ENCODE measurements at places on chromosomes 2 and 18.

DNA sequence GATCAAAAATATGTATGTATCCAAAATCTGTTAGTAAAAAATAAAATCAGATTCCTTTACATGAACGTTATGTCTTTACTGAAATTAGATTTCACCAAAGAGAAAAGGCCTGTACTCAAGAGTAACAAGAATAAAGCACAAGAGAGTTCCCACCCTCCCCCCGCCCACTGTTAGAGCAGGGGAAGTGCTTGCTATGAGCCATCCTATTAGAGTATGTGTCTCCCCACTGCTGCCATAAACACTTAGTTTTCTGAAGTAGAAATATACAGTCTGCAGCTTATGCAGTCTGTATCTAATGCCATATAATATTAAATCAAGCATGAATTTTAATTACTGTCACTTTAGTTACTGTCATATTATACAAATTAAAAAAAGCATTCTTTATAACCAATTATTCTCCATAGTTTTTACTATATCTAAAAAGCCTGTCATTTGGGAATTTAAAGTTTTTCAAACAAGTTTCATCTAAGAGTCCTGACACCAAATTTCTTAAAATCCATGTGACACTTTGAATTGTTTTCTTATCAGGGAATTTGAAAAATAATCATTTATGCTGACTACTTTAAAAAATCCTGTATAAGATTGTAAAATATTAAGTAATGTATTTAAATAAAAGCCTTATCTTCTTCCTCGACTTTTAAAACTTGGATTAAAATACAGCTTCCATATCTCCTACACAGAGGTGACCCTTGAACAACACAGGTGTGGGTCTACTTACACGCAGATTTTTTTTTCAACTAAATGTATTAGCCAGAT lies 51.8 kb upstream of the GPR75 start:
- DNase-seq = no peak

GRCh38 chr18:14978962-14979535 lies 231.1 kb downstream of the ANKRD30B start:
- peak; percentile 75 for DNase-seq

DNA sequence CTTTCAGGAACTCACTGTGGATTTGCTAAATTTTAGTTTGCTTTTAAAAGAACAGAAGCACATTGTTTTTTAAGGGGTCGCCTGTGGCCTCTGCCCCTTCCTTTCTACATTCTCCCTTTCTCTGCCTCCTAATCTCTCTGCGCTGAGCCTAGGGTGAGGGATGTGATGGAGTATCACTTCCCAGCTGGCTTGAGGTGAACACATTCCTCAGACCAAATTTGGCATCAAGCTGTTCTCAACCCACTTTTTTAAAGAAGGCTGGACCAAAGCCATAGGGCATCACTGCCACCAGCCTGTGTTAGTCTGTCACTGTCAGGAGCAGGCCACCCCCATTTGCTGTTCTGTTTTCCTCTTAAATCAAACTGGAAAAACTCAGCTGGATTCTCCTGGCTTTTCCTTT lies 27.4 kb downstream of the EIF4E2 start:
- no peak for DNase-seq

- DNase-seq = peak; percentile 16
Measured at GRCh38 chr2:6184532-6185292, 492.5 kb downstream of the SOX11 start.

DNA sequence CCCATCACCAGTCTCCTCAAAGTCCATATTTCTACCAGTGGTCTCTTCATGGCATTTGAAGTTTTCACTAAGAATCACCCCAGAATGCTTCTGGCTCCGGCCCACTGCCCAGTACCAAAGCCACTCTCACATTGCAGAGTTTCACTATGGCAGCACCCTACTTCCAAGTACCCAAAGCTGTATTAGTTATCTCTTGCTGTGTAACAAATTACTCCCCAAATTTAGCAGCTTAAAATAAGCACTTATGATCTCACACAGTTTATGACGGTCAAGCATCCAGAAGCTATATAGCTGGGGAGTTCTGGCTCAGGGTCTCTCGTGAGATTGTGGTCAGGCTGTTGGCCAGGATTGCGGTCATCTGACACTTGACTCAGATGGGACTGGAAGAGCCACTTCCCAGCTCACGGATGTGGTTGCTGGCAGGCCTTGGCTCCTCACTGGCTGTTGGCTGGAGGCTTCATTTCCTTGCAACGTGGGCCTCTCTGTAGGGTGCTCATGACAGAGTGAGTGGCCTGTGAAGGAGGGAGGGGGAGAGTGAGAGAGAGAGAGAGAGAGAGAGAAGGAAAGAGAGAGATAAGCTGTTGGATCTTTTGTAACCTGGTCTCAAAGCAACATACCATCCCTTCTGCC lies 189.5 kb downstream of the CTIF start:
- peak; percentile 93 for DNase-seq

DNA sequence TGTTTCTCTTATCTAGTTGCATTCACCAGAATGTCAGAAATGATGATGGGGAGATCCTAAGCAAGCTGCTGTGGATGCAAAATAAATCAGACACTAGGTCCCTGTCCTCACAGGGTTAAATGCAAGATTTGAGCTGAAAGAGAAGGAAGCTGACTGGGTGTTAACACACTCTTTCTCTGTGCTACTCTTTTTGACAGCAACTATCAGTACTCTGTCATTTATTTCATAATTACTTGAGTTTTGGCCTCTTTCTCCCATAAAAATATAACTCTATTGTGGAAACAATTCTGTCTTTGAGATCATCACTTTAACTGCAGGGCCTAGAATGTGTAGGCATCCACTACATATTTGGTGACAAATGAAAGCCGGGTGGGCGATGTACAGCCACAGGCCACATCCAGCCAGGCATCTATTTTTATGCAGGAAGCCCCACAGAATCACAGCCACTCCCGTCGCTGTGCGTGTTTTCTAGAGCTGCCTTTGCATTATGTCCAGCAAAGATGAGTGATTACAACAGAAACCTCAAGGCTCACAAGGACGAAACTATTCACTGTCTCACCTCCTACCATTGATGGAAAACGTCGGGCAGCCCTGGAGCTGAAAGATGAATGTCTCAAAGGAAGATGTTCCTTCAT lies 849.0 kb downstream of the RNF144A start:
- no peak for DNase-seq

GRCh38 chr2:71560638-71561011 lies 107.3 kb downstream of the DYSF start:
- DNase-seq = no peak

DNA sequence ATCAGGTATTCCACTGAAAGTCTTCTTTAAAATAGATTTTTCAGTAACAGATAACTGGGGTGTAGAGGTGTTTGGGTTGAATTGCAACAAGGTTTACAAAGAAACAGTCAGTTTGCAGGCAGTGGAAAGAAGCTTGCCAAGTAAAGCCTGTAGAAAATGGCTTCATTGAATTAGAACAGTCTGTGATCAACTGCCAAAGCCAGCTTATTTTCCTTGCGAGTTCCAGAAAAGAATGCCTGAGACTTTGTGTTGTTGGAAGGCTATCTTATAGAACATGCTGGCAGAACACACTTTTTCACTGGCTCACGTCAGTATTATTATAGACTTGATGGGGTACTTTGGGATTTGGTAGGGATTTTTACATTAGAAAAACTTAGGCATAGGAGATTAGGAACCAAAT lies 601.0 kb downstream of the XIRP2 start:
- no peak for DNase-seq

DNA sequence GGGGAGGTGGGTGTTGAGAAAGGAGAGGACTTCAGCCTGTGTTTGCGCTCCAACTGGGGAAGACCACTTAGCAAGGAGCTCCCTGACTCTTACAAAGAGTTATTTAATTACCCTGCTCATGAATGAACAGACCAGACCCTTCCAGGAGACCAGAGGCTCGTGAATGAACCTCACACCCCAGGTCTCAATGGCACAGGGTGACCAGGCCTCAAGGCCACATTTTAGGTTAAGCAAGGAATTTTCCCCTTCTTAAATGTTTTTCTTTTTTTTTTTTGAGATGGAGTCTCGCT lies 25.3 kb downstream of the SMAD7 start:
- no peak for DNase-seq

GRCh38 chr2:123770996-123771720 lies 253.9 kb upstream of the CNTNAP5 start:
- DNase-seq = no peak

GRCh38 chr2:159118859-159119500 lies 150.5 kb downstream of the TANC1 start:
- DNase-seq = no peak

DNA sequence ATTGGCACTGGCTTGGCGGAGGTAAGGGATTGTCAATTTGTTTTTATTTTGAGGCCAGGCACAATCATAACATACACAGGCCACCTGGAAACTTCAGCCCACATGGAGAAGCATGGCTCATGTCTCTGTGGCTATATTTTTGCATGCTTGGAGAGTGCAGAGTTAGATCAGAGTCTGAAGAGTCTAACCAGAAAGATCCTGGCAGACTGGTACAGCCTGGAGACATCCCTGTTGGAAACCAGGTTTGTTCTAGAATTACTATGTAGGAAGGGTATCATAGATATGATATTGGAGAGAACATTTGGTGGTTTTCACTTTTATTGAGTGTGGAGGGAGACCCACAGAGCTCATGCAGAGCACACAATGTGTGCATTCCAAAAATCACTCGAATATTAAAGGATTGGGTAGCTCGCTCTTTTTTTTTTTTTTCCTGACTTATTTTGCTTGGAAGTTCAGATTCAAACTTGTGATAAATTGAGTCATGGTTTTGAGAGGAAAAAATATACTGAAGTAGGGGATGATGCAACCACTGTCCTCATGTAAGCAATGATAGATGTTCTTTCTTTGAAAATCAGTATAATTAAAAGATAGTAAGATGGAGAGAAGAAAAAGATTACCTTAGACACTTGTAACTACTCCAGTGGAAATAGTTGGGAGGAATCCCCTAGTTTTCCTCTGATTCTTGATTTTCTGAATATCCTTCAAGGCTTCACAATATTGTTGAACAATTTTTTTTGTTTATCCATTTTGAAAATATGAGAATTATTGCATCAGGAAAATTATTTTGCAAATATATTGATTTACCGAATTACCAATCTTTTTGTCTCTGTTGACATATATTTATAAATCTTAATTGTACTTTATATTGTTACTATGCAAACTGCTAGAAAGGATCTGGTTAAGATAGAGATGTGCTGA lies 185.7 kb upstream of the ZEB2 start:
- DNase-seq = peak; percentile 34

DNA sequence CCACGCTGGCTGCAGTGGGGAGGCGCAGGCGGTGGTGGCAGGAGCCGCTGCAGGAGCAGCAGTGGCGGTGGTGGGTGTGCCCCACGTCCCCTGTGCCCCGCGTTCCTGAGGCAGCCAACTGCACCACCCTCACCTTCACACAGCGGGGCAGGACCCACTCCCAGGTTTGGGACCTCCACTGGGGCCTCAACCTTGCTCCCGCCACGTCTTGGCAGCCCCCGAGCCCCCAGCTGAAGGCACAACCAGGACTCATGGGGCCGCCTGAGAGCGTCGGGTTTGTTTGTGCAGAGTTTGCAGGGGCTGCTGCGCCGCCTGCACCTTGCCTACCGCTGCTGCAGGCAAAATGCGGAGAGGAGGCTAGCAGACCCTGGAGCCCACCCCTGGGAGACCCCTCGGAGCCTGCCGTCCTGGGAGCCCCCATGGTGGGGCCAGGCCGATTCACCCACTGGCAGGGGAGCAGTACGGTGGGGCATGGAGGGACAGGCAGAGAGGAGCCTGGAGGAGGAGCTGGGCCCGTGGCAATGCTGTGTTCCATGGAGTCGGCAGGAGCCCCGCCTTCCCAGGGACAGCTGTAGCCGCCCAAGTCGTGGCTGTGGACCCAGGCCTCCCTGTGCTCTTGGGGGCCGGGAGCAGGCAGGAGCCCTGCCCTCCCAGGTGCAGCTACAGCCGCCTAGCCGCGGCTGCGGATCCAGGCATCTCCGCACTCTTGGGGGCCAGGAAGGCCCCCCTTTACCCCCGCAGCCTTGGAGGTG lies 14.7 kb upstream of the EML6 start:
- DNase-seq = no peak

DNA sequence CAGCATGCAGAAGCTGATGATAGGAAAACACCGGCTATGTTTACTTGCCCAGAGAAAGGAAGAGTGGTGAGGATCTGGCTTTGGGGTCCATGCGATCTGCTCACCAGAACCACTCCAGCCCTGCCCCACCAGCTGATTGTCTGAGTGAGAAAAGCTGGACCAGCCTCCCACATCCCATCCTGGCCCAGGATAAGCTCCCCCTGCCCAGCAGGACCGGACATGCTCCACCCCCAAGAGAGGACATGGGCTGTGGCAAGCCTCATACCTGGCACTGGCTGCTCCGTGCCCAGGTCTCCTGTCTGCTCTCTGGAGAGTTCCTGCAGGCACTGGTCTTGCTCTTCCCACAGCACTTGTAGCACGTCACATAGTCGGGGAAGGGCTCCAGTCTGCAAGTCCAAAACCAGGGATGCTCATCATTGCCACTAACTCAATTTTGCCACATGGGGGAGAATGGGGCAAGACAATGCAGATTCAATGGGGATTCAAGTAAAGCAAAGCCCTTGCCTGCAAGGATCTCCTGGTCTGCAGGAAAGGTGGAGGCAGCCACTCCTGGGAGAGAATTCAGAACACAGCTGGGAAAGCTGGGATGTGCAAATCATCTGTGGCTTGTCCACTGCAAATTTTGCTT lies 30.0 kb downstream of the SCTR start:
- no peak for DNase-seq

- DNase-seq = no peak
Measured at GRCh38 chr2:47034973-47035609, 119.5 kb upstream of the MCFD2 start.

DNA sequence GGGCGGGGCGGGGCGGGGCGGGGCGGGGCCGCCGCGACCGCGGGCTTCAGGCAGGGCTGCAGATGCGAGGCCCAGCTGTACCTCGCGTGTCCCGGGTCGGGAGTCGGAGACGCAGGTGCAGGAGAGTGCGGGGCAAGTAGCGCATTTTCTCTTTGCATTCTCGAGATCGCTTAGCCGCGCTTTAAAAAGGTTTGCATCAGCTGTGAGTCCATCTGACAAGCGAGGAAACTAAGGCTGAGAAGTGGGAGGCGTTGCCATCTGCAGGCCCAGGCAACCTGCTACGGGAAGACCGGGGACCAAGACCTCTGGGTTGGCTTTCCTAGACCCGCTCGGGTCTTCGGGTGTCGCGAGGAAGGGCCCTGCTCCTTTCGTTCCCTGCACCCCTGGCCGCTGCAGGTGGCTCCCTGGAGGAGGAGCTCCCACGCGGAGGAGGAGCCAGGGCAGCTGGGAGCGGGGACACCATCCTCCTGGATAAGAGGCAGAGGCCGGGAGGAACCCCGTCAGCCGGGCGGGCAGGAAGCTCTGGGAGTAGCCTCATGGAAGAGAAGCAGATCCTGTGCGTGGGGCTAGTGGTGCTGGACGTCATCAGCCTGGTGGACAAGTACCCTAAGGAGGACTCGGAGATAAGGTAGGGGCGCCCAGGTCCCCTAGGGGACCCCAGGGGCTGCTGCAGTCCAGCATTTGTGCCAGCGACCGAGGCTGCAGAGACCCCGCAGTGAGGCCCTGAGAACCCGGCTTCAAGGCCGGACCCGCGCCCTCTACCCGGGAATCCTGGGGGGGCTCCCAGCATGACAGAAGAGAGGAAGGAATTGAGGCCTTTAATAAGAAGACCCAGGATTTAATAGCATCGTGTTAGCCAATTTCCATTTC lies at the start of gene KHK:
Gene KHK (plus strand): TSS at position 49 of the 870 bp plus-strand sequence. CDS start 488 bp downstream, at position 537.
- DNase-seq = no peak
